Effector memory CD8-positive, alpha-beta T cell (primary cell): ENCODE measurements at places on chromosomes 11 and 22.

DNA sequence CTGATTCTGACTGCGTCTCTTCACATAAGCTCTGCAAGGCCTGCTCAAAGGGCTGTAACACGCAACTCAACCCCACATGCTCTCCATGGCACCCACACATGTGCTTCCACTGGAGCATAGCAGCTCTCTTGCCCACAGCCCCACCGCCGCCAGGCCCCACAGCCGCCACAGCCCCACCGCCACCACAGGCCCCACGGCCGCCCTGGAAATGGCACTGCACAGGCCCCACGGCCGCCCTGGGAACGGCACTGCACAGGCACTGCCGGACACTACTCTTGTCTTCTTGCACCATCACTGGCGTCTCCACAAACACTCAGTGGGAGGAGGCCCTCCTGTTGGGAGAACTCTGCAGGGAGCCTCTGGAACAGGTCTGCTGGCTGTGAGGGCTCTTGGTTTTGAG is 8.6 kb downstream of the MOB2 start:
- DNase-seq: no peak

DNA sequence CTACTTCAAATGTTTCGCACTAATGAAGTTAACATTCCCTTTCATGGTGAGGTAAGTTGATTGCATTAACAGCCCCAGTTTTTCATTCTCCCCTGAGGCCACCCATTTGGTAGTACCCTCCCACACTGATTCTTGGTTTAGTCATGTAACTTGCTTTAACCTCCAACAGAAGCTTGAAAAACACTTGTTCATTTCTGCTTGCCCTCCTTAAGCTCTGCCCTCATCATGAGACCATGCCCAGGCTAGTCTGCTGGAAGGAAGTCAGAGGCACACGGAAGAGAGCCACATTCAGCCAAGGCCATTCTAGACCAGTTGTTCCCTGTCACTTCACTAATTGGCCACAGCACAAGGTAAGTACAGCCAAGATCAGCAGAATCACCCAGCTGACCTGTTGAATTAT is 50.7 kb upstream of the CD44 start:
- no peak for DNase-seq

GRCh38 chr11:71247551-71248250 is 4.7 kb downstream of the SHANK2 start:
- no peak for DNase-seq

- DNase-seq: no peak
These were observed 31.7 kb upstream of the GRAMD4 start for GRCh38 chr22:46588279-46589140.

DNA sequence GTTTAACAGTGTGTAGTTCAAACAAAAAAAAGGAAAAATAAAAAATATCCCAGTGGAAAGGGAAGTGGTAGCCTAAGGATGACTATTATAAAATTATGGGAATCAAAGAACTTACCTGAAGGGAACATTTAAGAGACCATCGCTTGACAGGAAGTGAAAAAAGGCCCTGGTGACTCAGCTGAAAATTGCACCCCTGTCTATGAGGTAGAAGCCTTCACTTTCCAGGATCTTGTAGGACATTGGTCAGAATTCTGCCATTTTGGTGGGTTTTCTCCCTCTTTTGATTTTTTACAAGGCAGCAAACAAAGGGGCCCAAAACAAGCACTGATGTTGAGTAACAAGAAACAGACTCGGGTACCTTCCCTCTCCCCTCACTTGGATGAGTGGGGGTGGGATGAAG is 15.6 kb downstream of the DDX17 start:
- no peak for DNase-seq

DNA sequence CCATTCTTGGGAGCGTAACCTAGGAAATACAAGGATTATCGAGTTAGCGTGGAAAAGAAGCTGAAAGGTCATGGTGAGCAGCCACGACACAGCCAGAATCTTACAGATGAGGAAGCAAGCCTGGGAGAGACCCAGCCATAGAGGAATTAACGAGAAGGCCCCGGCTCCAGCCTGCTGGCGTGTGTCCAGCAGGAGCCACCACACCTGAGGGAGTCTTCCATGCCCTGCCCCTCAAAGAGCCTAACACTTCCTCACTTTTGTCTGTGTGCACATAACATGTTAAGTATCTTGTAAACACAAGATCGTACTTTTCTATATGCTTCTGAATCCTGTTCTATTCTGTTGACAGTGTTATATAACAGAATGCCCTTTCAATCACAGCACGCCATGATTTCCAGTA is 18.1 kb downstream of the CECR2 start:
- DNase-seq: no peak
